Psoas muscle (tissue), 8 donors: ENCODE measurements at places on chromosomes 5 and 9. TPM values are rescaled to one million over a fixed set of nuclear protein-coding genes. Genes with fewer than 3 reads are reported as not detected.
A peak's percentile ranks its signal among the peaks of the same experiment; 100 is the strongest.

- no peaks in the 10 kb centered on the region for H3K36me3 ChIP-seq
- no peak overlapping the region for H3K4me3 ChIP-seq
- H3K27ac ChIP-seq: no peak overlapping the region
Measured at GRCh38 chr5:32909207-32909606, 198.1 kb downstream of the NPR3 start.

DNA sequence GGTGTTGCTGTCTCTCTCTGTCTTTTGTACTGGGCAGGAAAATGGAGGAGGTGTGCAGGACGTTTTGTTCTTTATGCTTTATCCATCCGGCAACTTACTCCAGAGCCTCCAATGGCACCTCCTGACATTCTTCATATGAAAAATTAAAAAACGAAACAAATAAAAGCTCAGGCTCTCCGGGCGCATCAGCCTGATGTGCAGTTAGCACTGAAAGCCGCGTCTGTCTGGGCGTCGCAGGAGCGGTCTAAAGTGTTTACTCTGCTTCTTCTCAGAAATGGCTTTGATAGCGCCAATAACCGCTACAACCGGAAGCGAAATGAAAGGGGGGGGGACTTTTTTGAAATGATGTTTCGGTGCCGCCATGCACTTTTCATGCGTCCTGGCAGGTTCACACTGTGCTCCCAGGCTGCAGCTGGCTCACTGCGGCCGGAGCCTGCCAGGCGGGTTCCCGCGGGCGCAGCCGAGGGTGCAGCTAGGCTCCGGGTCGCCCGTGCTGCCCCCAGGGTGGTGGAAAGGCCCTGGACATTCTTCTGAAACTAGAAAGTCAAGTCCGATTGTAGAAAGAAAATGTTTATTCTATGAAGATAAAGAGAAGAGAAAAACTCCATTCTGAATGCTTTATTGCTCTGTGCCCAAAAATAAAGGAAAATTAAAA, 407.7 kb upstream of the IRX1 start:
- H3K27me3 ChIP-seq: no peaks in the 10 kb centered on the region
- no peak overlapping the region for H3K27ac ChIP-seq
- H3K4me1 ChIP-seq: no peaks in the 10 kb centered on the region
- H3K36me3 ChIP-seq: no peaks in the 10 kb centered on the region

DNA sequence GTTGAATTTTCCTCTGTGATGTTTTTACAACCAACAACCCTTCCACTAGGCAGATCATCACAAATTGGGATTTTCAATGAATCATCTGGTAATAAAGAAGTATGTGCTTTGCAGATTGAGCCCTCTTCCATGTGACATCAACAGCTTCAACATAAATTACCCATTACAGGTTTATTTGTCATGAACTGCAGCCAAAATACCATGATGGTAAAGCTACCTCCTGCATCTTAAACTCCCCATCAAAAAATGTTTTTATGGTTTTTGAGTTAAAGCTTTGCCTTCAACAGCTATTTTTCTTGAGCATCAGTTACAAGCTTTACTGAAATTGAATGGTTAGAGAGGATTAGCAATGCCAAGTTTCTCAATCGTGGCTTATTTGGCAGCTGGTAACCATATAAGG, 211.4 kb upstream of the TUSC1 start:
- no peaks in the 10 kb centered on the region for H3K27me3 ChIP-seq
- no peaks in the 10 kb centered on the region for H3K36me3 ChIP-seq
- DNase-seq: no peak
- no peak overlapping the region for H3K4me3 ChIP-seq
- no peak overlapping the region for H3K27ac ChIP-seq

DNA sequence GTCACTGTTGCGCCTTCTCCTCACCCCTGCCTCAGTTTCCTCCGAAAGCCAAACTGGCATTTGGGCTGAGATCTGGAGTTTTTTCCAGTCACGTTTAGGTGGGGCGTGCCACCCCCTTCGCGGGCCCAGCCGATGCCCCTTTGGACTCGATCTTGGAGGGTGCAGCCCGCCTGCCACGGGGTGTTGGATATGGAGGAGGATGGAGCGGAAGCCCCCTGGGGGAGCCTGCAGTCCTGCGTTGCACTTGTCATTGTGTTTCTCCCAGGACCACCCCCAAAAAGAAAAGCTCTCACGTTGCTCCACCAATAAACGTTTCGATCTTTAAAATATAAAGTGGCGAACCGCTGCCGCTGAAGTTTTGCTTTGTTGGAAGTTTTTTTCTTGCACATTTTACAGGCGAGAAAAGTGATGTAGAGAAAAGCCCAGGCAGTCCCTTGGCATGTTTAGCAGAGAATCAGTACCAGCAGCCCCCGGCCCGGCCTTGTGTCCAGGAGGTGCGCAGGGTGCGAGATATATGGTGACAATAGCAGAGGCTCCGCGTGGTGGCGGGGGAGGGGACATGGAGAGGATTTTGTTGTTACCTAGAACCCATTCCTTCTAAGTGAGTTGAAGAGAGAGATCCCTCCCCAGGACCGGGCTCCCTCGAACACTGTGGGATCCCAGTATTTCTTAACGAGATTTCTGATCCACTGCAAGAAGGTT, 681 bp downstream of the F2R start:
- no peaks in the 10 kb centered on the region for H3K4me1 ChIP-seq
- no peak overlapping the region for H3K27ac ChIP-seq
- no peak for DNase-seq
- H3K27me3 ChIP-seq: peaks cover 48% of the 10 kb centered on the region

- no peak overlapping the region for H3K27ac ChIP-seq
- no peak overlapping the region for H3K4me3 ChIP-seq
- peaks cover 5% of the 10 kb centered on the region for H3K36me3 ChIP-seq
- DNase-seq: no peak
- H3K27me3 ChIP-seq: no peaks in the 10 kb centered on the region
Measured at GRCh38 chr9:135117281-135117680, 29.8 kb downstream of the OLFM1 start.

DNA sequence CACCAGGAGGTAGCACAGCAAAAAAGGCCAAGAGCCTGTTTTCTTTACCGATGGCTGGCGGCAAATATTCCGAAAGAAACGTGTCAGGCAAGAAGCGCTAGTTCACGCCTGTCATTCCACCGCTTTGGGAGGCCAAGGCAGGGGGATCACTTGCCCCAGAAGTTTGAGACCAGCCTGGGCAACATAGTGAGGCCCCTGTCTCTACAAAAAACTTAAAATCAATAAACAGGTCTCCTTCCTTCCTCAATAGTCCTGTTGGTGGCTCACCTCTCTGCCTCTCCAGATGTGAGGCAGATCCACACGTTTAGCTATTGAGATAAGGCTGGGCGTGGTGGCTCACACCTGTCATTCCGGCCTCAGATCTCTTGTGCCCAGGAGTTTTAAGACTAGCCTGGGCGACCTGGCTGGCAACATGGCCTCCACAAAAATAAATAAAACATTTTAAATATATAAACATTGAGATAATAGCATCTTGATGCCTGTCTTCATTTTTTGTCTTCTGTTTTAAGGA, 1.3 kb upstream of the TMEM250 start:
- H3K27me3 ChIP-seq: no peaks in the 10 kb centered on the region
- peak overlapping the region; percentile 96 for H3K27ac ChIP-seq
- peak overlapping the region; percentile 93 for H3K4me3 ChIP-seq

GRCh38 chr5:2783223-2783622, 31.7 kb upstream of the IRX2 start:
- no peaks in the 10 kb centered on the region for H3K4me1 ChIP-seq
- DNase-seq: no peak
- H3K36me3 ChIP-seq: no peaks in the 10 kb centered on the region

- no peak overlapping the region for H3K4me3 ChIP-seq
- H3K27ac ChIP-seq: no peak overlapping the region
- no peaks in the 10 kb centered on the region for H3K36me3 ChIP-seq
Measured at GRCh38 chr5:52150501-52150900, 637.2 kb upstream of the ITGA1 start.

- H3K4me1 ChIP-seq: no peaks in the 10 kb centered on the region
- no peaks in the 10 kb centered on the region for H3K36me3 ChIP-seq
- no peak overlapping the region for H3K27ac ChIP-seq
- DNase-seq: no peak
- H3K4me3 ChIP-seq: no peak overlapping the region
Measured at GRCh38 chr5:174590820-174591219, 133.6 kb upstream of the MSX2 start.

GRCh38 chr9:91412941-91413340, 10.7 kb downstream of the NFIL3 start:
- H3K4me1 ChIP-seq: peaks cover 29% of the 10 kb centered on the region
- no peaks in the 10 kb centered on the region for H3K27me3 ChIP-seq
- peaks cover 3% of the 10 kb centered on the region for H3K36me3 ChIP-seq
- no peak overlapping the region for H3K27ac ChIP-seq
- H3K4me3 ChIP-seq: no peak overlapping the region
- DNase-seq: no peak

DNA sequence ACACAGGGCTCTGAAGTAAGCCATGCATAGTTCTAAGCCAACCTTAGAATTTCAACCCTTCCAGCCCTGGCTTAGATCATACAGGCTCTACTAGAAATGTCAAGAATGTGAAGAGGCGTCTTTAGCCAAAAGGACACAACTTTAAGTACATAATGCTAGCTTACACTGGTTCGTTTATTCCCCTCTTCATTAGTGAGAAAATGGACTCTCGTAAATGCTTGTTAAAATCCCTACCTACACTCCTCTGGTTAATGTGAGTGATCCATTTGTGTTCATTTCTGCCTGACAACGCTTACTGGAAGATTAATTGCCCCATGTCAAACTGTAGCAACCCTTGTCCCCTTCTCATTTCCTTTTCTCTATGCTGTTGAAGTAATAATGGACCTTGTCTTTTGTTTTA, 149.3 kb upstream of the POU5F2 start:
- no peak for DNase-seq
- no peaks in the 10 kb centered on the region for H3K36me3 ChIP-seq
- no peak overlapping the region for H3K4me3 ChIP-seq
- no peaks in the 10 kb centered on the region for H3K27me3 ChIP-seq
- H3K27ac ChIP-seq: no peak overlapping the region

DNA sequence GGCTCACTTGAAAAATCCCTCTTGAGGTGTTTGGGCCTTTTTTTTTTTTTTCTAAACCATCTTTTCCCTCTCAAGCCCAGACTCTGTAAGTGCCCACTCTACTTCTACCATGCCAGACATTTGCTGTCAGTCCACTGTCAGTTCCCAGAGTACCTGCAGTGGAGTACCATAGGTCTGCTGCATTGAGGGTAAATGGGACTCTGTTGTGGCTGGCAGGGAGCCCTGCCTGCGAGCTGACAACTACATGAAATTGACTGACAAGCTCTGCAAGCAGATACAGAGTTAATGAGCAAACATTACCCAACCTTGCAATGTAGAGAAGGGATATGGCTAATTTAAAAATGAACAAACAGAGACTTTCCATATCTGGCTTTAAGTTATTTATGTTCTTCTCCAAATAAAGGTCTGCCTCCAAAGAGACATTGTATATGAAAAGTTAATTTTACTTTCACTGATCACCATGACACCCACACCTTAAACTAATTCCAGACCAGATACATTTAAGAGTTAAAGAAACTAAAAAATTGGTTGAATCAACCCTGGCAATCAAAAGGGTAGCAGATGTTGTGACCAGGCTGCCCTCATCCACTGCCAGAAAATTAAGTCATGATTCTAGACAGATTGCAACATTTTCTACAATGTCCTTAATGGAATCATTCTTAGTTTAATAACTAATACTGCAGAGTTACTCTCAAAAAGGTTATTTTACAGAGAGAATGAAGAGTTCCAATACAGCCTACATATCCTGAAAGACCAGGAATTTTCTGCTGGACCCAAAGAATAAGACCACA, 100.4 kb upstream of the PAM start:
- H3K4me3 ChIP-seq: no peak overlapping the region
- no peaks in the 10 kb centered on the region for H3K4me1 ChIP-seq
- no peaks in the 10 kb centered on the region for H3K27me3 ChIP-seq
- H3K36me3 ChIP-seq: no peaks in the 10 kb centered on the region

GRCh38 chr9:5622016-5622415, 6.9 kb upstream of the RIC1 start:
- H3K27ac ChIP-seq: peak overlapping the region; percentile 48
- no peaks in the 10 kb centered on the region for H3K27me3 ChIP-seq
- H3K4me1 ChIP-seq: peaks cover 35% of the 10 kb centered on the region
- no peak for DNase-seq
- H3K36me3 ChIP-seq: no peaks in the 10 kb centered on the region
- H3K4me3 ChIP-seq: no peak overlapping the region

DNA sequence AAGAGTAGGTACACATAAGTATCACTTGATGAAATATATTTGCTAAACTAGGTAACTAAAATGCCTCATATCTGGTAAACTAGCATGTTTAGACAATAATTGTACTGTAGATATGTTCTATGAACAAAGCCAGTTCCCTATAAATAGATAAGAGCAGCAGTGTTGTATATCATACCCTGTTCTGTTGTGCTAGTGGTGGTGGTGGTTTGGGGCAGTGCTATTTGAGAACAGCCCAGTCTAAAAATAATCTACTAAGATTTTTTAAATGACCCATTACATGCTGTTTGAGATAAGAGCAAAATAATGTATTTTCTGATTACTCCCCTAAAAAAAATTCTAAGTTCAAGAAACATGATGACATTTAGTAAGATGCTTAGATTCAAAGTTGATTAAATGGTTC, 829.2 kb upstream of the DMAC1 start:
- H3K4me1 ChIP-seq: no peaks in the 10 kb centered on the region
- H3K36me3 ChIP-seq: no peaks in the 10 kb centered on the region
- no peak overlapping the region for H3K4me3 ChIP-seq
- H3K27ac ChIP-seq: no peak overlapping the region
- no peak for DNase-seq

- no peaks in the 10 kb centered on the region for H3K4me1 ChIP-seq
- H3K27ac ChIP-seq: no peak overlapping the region
- H3K27me3 ChIP-seq: no peaks in the 10 kb centered on the region
- H3K36me3 ChIP-seq: peaks cover 10% of the 10 kb centered on the region
Measured at GRCh38 chr9:14652729-14653377, 40.4 kb downstream of the ZDHHC21 start.

- no peaks in the 10 kb centered on the region for H3K36me3 ChIP-seq
- peak overlapping the region; percentile 80 for H3K27ac ChIP-seq
- H3K27me3 ChIP-seq: no peaks in the 10 kb centered on the region
- no peak overlapping the region for H3K4me3 ChIP-seq
Measured at GRCh38 chr5:115423051-115423450, 121.5 kb downstream of the FEM1C start.

- no peaks in the 10 kb centered on the region for H3K4me1 ChIP-seq
- H3K4me3 ChIP-seq: no peak overlapping the region
- no peak for DNase-seq
- H3K27ac ChIP-seq: no peak overlapping the region
- H3K36me3 ChIP-seq: no peaks in the 10 kb centered on the region
Measured at GRCh38 chr5:166961913-166962312, 1329.5 kb upstream of the WWC1 start.

DNA sequence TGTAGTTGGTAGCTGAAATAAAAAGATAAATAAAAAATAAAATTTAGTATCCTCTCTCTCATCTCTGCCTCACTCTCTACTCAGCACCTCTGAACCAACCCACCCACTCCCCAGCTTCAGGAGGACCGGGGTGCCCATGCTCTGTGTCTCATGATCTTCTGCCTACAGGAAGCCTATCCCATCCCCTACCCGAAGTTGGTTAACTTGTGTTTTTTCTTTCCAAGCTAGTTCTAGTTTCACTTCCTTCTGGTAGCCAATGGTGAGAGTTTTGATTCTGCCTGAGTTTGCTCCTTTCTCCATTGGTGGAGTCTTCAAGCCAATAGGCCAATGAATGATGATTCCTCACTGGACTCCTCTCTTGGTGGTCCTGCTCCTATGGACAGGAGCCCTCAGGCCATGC, 32.1 kb downstream of the SNX24 start:
- H3K36me3 ChIP-seq: no peaks in the 10 kb centered on the region
- DNase-seq: no peak
- H3K4me1 ChIP-seq: peaks cover 3% of the 10 kb centered on the region
- no peak overlapping the region for H3K27ac ChIP-seq

The TRMT10B gene
- polyA plus RNA-seq: 7.2 TPM

The FUT7 gene
- polyA plus RNA-seq: not detected

The DMRT3 gene
- polyA plus RNA-seq: 0.07 TPM

The C5orf58 gene
- not detected for polyA plus RNA-seq

The CCDC187 gene
- polyA plus RNA-seq: not detected

The PPIP5K2 gene
- 6.5 TPM for polyA plus RNA-seq

The GCNT4 gene
- 0.65 TPM for polyA plus RNA-seq

The SNCAIP gene
- 0.38 TPM for polyA plus RNA-seq
